Midbrain (tissue), 1 donor: ENCODE measurements at places on chromosomes 7 and 10.

DNA sequence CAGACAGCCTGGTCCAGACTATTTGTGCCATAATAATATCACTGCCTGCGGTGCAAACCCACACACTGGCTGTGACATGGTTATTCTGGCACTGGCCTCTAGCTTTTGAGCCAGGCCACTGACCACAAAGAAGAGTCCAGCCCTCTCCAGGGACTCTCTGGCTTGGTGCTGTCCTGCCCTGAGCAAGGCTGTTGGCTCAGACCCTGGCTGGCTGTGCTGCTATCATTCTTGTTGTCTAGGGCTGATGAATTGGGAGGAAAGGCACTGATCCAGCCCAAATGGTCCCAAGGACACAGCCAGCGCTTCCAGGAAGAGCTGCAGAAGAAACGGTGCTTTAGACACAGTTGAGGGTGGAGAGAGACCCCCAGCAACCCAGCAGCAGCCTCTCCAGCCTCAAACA is 80.8 kb downstream of the TMEM130 start:
- no peak for DNase-seq

GRCh38 chr10:75202321-75203045 is 8.1 kb upstream of the VDAC2 start:
- no peak for DNase-seq

DNA sequence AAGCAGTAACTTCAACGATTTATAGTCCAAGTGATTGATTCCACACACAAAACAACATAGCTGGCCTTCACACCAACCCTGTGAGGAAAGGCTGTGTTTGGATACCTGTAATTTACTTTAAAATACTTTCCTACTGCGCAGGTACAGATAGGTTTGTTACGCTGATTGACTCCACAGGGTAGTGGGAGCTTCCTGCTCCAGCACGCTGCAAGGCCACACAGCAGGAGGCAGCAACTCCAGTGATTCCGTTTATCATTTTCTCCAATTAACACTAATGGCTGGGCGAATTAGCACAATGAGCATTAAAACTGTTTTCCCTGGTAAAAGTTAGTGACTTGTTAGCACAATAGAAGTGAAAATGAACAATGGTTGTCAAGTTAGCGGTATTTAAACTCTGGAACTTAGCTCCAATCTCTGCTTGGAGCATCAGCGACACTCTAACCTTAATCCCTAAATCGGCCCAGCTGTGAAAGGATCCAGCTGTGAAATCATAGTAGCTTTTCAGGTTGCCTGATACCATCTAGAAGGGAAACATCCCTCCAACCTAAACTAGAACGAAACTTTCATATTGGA is 959 bp downstream of the DCLRE1C start:
- DNase-seq, result no peak

DNA sequence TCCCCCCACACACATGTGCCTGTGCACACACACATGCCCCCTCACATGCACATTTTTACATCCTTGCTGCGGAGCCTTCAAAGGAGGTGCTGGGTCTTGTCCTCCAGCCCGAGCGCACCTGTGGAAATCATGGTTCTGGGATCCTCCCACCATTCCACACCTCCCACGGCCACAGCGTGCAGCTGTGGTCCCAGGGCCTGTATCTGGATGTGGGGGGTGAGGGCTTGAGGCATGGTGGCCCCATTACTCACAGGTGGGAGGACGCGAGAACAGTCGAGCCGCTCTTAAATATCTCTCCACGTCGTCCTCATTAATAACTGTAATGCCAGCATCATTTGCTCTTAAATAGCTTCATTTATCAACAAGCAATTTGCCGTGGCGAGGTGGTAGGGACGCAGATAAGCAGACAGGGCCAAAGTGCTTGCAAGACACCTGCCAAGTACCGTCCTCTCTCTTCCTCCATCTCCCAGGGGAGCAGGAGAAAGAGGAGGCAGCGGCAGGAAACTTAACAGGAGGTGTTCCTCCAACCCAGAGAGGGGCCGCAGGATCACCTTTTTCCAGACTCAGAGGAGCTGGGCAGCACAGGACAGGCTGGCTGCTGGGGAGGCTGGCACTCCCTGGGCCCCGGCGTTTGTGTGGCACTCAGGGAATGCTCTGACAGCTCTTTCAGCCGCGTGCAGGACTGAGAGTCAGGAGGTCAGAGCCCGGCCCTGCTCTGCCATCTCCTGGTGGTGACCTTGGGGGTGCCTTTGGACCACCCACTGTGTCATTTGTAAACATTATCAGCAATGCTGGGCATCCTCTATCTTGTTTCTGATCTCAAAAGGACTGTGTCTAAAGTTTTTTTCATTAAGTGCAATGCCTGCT is 87.4 kb downstream of the CDH23 start:
- DNase-seq, result no peak

DNA sequence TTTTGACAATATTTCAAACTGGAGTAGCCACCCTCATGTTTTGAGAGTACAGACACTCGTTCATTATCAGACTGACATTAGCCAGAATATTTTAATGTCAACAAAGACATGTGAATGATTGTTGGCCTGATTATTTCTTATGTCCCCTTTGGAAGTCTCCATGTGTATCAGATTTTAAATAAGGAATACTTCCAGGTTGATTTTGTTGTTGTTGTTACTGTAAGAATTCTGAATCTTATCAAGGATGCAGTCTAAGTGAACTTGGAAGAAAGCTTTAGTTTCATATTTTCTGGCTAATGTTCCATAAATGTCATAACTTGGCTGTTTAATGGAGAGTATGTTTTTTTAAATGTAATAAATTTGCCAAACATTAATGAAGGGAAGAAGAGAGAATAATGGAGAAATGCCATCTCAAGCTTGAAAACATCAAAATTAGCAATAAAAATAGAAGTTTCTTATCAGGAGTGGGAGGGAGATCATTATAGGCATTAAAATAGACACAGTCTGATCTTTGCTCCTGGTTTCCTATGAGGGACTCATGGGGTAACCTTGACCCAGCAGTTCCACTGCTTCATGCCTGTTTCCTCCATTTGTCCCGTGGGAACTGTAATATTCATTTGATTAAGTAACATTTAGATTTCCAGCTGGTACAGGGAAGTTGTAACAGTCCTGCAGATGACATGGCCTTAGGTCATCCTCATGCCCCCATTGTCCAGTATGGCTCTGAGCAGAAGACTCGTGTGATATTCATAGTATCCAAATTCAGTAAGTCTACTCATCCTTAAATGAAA is 122.4 kb upstream of the KIAA1217 start:
- no peak for DNase-seq

GRCh38 chr7:96299496-96299895 is 22.4 kb downstream of the SLC25A13 start:
- no peak for DNase-seq

GRCh38 chr10:24556750-24557742 is 166.6 kb downstream of the ARHGAP21 start:
- DNase-seq, result peak; percentile 32

DNA sequence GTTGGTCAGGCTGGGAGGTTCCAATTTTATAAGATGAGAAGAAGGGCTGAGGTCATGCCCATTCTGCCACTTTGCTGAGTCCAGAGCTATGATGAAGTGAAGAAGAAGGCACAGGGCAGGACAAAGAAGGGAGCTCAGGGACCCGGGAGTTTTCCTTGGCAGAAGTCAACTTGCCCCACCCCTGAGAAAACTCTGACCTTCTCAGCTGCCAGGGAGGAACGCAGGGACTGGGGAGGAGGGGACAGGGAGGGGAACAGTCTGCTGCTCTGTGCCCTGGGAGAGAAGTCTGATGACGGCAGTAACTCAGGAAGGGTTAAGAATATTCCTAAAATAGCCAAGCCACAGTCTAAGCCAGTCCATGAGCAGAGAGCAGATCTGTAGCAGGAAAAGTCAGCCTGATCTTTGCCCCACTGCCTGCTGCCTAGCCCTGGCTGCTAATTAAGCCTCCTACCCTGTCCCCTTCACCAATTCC is 11.7 kb downstream of the ADIRF start:
- DNase-seq, result no peak

DNA sequence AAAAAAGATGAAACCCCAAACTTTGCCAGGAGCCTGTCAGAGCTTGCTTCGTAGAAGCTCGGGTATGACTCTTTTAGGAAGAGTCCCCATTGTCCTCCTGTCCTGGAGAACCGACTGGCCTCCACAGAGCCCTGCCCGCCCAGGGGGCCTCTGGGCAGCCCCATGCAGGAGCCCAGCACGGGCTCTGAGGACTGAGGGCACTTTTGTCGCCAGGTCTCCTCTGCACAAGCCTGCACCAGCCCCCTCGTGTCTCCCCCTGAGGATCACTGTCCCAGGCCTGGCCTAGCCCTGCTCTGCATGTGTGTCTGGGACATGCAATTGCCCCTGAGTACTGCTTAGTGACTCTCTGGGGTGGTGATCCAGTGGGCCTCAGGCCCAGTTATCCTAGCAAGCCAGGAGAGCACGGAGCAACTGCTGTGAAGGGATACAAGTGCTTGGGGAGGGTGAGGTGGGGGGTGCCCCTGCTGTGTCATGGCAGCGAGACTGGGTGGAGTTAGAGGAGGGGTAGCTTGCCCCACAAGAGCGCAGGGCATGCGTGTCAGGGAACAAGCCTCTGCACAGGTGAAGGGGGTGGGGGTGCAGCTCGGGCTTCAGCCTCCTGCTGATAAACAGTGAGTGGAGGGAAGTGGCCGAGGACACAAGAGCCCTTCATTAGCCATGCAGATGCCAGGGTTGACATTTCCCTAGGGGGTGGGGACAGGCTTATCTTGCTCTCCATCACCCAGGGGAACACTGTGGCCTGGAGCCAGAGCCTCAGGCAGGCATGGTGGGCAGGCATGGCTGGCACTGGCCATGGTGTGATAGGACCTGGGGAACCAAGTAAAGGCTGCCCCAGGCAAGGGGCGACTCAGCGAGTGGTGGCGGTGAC is 143.4 kb downstream of the C10orf105 start:
- no peak for DNase-seq

GRCh38 chr10:16436367-16436757 is 448 bp upstream of the PTER start:
- DNase-seq, result no peak

- no peak for DNase-seq
These were observed 108.6 kb upstream of the ABI1 start for GRCh38 chr10:26969145-26969926.

GRCh38 chr10:74927701-74928100 is 101.3 kb downstream of the KAT6B start:
- no peak for DNase-seq

DNA sequence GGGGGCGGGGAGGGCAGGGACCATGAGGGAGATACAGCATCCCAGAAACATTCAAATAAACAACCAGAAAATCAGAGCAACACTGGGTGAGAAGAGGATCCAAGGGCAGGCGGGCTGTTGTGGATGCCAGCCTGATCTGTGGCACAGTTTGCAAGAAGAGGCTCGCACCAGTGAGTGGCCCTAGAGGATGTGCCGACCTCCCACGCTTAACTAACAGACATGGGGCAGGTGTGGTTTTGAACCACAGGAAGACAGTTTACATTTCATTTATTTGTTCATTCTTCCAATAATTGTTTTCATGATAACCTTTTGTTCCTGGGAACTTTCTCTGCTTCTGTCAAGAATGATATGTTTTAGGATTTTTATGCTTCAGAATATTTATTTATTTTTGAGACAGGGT is 115.6 kb downstream of the ZNF248 start:
- DNase-seq, result no peak

DNA sequence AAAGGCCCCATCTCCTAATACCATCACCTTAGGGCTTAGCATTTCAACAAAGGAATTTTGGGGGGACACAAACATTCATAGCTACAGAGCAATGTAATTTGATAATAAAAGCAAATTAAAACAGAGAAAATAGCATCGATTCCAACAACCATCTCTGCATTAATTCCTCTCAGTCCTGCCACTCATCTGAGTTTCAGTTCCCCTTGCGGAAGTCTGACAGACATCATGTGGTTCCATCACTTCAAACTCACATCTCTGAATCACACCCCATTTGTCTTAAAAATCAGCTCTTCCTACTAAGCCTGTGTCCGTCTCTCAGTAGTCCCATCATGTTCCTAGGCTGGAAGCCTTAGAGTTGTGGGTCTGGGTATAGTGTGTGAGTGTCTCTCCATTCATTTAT is 3.6 kb downstream of the ADCK2 start:
- DNase-seq, result no peak

DNA sequence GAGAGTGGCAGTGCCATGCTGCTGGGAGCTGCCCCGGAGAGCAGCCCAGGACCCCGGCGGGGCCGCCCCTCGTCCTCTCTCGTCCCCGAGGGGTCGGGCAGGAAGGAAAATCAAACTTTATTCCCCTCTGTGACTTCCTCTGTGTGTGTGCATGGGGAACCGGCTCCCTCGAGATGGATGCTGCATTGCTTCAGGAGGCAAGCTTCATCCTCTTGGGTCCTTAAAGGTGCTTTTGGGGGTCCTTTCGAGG is 726 bp downstream of the MCU start:
- no peak for DNase-seq

- DNase-seq, result no peak
These were observed 127.8 kb downstream of the PTPN20 start for GRCh38 chr10:47038881-47039561.

DNA sequence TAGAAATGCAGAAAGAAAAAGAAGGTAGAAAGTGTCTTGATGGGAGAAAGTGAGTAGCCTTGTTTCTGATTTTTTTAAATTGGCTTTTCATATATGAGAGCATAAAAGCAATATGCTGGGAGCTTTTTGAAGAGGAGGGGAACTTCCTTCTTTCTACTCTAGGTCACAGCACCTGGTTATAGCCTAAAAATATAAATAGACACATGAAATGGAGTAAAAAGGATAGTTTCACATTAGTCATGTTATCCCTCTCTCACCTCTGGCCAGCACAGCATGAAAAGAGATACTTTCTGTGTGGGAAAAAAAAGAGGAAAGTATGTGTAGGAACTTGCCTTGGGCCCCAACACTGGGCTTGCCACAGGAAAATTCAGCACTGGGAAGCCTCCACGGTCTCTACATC is 292.2 kb upstream of the ZWINT start:
- no peak for DNase-seq

DNA sequence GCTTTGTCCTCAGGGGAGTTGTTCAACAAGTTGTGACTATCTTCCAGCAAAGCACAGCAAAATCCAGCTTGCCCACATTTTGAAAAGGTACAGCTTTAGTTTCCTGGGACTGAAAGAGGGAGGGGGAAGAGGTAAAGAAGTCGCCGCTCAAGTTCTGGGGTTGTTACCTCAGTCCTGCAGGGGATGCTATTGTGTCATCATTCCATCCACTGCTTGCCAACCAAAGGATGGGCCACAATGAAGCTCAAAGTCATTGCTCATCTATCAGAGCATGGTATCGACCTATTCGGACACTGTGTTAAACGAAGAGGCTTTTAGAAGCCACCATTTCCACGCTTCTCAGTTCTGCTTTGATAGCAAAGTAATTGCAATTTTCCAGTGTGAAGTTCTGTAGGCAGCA is 34.3 kb downstream of the NPY start:
- no peak for DNase-seq

GRCh38 chr10:82256275-82256674 is 381.3 kb downstream of the NRG3 start:
- no peak for DNase-seq

- DNase-seq, result no peak
These were observed 59.2 kb downstream of the ANLN start for GRCh38 chr7:36448781-36449379.

GRCh38 chr7:42380401-42380800 is 143.4 kb upstream of the GLI3 start:
- no peak for DNase-seq
